ENCODE measurements at places on chromosomes 7 and 10.

DNA sequence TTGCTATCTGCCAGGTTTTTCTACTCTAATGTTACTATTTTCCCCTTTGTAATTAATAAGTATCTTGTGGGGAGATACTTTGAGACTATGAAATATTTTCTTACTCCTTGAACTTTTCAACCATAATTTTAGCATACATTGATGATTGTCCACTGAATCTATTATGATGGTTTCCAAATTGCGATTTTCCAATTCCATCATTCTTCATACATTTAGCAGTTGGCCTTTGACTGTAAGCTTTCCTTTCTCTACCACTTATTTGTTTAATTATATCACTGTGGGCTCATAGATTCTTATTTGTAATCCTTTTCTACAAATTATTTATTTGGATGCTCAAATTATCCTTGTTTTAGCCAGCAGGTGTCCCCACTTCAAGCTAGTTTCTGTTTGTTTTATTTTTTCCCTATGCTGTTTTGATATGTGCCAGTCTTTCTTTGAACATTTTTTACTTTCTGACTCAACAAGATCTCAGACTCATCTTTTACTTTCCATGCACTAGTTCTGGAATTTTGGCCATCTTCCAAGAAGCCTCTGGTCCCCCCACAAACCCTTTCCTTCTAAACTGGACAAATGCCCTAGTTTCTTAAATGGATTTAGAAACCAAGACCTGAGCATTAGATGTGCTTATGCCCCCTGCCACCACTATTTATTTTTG lies 11.4 kb upstream of the MRPS16 start:
- DNase-seq: no peak

DNA sequence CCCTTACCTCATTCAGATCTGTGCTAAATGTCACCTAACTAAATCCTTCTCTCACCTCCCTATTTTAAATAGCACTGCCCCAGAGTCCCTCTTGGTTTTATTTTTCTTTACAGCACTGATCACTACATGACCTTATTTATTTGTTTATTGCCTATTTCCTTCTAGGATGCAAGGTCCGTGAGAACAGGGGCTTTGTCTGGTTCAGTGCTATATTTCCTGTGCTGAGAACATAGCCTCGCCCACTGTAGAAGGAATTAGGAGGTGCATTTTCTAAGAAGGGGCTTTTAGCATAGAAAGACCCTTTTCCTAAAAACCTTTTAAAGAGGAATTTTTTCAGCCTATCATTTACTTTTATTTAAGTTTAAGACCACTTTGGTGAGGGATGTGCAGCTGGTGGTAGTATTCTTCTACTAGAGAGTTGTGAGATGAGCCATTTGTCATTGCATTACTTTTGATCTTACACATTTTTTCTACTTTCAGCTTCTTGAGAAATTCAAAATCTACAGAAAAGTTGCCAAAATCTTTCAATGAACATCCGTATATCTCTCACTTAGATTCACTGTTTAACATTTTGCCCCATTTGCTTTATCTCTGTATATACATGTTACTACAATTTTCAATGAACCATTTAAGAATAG lies 13.5 kb upstream of the PCGF5 start:
- DNase-seq: no peak

DNA sequence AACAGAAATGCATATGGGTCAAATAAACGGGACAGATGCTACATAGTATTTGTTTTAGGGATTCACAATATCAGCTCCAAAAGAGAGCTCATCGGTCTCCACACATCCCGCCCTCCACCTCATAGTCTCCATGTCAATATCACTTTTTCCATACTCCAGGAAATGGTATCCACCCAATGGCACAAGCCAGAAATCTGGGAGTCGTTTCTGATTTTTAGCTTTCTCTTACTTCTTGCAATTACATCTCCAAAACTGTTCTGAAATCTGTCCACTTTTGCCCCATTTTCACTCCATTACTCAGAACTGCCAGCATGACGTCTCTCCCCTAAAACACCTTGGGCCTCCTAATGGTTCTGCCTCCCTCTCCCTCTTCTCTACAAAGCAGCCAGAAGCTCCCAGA lies 47.4 kb upstream of the EZH2 start:
- DNase-seq: no peak

GRCh38 chr7:46754140-46754720 lies 827.7 kb downstream of the TNS3 start:
- DNase-seq: no peak

- DNase-seq: no peak
Measured at GRCh38 chr7:143281529-143281928, 3.2 kb upstream of the TMEM139 start.

DNA sequence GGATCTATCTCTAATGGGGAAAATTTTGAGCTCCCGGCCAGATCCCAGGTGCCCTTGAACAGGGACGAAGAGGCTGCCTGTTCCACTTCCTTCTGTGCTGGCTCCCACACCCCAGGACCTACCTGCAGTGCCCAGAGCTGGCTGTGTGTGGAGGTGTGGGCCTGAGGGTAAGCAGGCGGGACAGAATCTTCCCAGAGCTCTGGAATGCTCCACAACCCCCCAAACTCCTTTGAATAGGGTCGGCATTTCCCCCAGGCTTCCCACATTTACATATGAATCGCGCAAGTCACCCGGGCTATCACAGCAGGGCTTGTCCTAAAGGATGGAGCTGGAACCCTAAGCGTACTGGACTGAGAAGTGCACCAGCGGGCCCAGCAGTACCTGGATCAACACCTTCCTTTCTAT lies 95.9 kb downstream of the DNMBP start:
- no peak for DNase-seq

DNA sequence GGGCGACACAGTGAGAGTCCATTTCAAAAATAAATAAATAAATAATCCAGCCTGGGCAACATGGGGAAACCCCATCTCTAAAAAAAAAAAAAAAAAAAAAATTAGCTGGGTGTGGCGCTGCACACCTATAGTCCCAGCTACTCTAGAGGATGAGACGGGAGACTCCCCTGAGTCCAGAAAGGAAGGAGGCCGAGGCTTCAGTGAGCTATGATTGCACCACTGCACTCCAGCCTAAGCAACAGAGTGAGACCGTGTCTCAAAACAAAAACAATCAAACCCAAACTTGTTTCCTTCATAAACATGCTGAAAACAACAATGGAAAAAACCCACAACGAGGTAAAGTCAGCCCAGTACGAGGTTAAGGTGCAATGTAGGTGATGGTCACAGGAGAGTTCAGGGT lies 1.2 kb downstream of the COX19 start:
- DNase-seq: no peak

DNA sequence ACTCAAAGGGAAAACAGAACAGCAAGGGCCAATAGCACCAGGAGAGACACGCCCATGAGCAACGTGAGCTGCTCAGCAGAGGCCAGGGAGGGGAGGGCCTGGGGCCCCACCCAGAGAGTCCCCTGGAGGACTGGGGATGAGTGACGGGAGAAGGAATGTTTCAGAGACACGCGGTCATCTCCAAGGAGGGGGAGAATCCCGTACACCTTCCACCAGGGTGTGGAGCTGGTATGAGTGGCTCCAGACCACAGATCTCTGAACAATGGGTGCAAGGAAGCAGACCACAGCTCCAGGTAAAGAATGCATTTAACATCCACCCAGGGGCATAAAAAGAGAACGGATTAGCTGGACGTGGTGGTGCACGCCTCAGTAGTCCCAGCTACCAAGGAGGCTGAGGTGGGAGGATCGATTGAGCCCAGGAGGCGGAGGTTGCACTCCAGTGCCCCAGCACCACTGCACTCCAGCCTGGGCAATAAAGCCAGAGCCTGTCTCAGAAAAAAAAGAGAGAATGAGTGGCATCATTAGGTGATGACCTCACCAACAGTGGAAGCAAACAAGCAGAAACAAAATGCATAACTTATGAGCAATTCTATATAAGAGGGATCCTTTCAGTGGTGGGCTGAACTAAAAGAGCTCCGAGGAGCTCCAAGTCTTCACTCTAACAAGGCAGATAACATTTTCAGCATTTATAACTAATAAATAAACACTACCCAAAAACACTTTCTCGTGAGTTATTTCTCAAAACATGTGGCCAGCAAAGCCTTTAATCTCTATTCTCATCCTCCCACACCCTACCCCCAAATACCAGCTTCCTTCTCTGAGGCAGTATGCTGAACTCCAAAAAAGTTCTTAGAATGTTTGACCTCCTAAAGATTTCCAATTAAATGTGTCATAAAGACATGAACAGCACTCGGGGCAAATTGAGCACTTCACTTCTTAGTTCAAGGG lies 12.5 kb downstream of the PSAP start:
- no peak for DNase-seq

- DNase-seq: peak; percentile 41
Measured at GRCh38 chr7:29254591-29254990, 60.0 kb downstream of the CHN2 start.

DNA sequence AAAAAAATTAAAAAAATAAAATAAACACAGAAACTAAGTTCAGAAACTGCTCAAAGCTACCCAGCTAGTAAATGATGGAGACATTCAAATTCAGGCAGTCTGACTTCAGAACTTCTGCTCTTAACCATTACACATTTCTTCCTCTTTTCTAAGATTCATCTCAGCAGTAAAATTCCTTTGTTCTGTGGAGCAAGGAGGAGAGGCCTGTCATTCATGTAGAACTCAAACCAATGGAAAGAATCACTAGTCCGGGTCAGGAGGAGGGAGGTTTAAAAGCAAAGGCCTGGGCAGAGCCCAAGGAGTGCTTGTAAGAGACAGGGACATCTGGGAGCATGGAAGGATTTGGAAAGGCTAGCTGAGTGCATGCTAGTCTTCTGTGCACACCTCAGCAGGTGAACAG lies 37.9 kb upstream of the DNAJB12 start:
- no peak for DNase-seq

DNA sequence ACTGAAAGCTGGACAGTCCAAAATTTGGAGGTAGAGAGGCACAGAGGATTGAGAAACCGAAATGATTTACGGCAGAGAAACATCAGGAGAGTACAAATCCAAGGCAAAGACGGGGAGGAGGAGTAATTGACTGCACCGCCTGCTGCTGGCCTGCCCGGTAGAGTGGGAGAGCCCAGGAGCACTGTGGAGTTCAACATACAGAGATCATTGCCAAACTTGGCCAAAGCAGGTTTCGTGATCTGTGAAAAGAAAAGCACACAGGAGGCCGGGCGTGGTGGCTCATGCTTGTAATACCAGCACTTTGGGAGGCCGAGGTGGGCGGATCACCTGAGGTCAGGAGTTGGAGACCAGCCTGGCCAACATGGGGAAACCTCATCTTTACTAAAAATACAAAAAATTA lies 306.0 kb upstream of the PFKP start:
- no peak for DNase-seq
